Fibroblast of skin of right biceps (primary cell): ENCODE measurements at places on chromosomes 1 and 21.

DNA sequence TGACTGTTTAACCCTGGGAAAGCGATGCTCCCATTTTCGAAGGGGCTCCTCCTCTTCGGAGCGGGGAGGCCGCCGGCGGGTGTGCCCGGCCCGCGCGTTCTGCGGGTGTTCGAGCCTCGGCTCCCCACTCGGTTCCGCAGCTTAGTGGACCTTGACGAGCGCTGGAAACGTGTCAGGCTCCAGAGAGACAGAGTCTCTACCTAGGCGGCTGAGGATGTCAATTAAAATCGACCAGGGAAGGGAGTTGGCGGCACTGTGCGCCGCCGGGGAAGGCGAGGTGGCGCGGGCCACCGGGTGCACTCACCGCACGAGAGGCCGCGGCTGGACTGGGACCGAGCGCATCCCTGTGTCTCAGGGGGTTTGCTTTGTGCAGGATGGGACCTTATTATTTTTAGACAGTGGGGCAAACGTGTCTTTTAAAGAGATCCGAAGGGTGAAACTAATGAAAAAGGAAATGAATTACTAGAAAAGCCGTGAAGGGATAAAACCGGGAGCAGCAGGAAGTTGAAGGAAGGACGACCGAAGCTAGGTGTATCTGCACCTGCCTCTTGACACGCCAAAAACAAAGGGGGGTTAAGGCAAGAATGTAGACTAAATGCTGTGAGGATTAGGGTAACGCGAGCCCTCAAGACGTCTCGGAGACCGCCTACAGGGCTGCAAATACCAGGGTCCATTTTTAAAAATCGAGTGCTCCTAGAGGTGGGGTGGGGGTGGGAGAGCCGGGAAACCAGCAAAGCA lies 5.6 kb downstream of the LHX4 start:
- DNase-seq: no peak

DNA sequence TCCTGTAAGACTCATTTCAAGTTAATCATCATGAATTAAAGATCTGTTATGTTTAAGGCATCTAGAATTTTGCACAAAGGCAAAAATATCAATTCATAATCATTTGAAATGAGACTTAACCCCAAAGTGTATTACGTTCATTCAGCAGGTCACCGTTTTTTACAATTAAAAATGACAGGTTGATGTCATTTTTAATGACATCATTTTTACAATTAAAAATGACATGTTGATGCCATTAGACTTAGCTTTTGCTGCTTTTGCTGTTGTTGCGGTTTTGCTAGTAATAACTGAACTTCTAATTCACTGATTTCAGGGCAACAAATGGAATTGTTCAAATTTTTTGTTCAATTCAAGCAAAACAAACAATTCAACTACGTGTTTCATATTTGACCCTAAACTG lies 17.0 kb downstream of the PRMT6 start:
- DNase-seq: no peak

DNA sequence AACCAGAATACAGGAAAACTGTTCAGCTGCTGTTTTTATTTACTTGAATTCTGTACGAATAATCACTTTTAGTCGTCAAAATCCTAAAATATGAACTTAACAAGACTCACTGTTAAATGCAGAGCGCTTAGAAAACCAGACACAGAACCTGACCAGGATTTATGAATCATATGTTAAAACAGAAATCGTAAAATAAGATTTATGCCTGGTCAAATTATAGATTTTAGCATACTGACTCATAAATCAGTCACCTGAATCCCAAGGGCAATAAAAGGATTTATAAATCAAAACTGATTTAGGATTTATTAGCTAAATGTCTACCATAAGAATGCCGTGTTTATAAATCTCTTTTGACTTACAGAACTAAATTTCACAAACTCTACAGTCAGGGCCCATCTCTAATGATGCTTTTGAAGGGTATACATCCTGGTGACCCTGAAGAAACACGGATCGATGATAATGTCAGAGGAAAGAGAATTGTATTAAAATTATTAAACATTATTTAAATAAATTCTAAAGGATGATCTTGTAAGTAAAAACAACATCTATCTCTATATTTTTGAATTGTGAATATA lies 28.8 kb downstream of the CYYR1 start:
- DNase-seq: no peak

GRCh38 chr1:183808296-183809027 lies 3.5 kb downstream of the RGL1 start:
- DNase-seq: peak; percentile 58

DNA sequence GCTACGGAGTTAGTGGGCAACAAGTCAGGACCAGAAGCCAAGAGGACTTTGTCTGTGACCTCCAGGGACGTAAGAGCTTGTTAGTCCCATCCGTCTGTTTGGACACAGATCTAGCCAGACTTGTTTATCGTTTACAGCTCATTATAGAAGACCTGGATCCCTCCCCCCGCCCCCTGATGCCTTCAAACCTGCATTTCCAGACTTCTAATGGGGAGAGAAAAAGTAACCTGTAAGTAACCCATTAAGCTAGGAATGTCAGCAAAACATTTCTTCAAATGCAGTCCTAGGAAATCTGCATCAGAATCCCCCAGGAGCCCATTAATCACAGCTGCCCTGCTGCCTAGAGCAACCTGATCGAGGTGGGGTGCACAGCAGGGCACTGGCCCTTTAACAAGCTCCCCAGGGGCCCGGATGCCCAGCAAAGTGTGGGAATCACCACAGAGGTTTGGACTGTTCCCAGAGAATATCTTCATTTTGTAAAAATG lies 1.4 kb upstream of the MAD2L2 start:
- DNase-seq: no peak

DNA sequence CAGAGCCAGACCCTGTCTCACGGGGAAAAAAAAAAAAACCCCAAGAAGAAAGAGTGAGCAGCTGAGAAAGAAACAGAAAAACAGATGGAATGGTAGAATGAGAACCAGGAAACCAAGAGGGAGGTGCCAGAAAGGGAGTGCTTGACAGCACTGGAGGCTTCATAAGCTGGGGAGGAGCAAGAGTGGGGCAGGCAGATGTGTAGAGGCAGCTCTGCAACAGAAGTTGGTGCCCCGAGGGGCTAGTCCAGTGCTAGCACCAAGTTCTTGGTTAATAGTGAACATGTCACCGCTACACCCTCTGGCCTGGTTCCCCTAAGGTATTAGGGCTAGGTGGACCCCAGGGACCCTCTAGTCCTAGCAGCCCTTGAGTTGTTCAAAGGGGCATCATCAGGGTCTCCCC lies 98.0 kb downstream of the TGFBR3 start:
- DNase-seq: no peak

DNA sequence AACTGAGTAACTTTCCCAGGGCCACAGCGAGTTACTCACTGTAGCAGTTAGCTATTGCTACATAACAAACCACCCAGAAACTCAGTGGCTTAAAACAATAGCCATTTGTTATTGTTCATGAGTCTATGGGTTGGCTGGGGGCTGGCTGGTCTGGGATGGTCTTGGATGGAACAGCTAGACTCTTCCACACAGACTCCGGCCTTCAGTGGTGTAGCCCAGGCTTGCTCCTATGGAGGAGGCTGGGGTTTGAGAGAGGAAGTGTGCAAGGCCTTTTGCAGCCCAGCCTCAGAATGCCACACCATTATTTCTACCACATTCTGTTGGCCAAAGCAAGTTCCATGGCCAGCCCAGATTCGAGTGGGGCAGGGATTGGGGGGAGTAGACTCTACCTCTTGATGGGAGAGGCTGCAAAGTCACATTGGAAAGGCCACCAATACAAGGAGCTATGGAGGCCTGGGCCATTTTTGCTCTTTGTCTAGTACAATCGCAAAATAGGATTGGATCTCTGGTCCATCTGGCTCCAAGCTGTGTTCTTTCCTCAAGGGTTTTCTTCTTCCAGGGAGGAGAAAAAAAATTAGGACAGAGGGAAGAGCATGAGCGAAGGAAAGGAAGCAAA lies 37.5 kb upstream of the TTC22 start:
- no peak for DNase-seq
